PC-3 (cell line): ENCODE measurements at places on chromosomes 4 and X.
A peak's percentile ranks its signal among the peaks of the same experiment; 100 is the strongest.

DNA sequence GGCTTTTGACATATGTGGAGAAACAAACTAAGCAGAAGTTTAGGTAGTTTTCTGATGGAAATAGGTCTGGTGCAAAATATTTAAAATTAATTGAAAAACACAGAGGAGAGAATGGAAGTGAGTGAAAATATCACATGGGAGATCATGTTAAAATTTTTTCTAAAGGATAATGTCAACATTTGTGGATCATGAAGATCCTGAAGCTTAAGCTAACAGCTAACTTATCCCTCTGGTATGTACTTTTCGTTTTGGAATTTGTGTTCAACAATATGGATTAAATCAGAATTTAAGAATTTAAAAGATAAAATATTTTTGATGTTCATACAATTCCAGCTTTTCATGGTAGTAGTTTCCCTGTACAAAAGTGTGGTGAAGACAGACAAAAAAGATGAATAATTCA lies 572.8 kb upstream of the FAM241A start:
- DNase-seq = no peak

DNA sequence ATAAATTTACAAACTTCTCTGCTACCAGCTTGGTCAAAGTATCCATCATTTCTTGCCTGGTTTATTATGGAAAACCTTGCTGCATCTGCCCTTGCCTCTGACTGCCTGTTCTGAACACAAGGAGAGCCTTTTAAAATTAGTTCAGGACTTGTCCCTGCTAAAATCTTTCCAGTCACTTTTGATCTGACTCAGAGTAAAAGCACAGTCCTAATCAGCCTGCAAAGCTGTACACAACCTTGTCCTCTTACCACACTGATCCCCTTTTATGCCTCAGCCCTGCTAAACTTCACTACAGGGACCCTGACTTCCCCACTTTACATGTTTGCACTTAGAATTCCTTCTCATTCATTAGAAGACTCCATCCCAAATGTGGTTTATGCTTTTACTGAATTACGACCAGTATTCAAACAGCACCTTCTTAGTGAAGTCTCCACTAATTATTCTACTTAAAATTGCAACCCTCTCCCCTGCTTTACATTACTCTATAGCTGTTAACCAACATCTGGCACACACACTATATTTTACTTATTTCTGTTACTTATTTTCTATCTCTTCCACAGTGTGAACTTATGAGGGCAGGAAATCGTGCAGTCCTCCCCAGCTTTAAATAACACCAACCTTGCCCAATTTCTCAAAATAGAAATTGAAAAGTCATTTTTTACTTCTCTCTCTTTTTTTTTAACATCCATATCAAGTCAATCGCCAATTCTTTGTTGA lies 6.3 kb downstream of the GABRA4 start:
- no peak for DNase-seq

DNA sequence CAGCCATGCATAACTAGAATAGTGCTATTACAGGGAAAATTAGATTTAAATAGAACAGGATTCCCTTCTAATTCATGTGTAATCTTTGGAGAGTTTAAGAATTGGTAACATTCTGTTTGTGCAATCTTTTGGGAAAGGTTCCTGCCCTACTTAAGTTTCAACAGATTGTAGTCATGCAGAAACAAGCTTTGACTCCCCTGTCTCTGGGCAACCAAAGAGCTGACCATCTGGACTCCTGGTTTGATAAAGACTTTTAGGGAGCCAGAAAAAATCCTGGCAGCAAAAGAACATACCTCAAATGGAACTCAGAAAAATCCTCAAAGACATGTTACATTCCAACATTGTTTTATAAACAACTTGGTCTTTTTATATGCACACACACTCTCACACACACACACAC lies 191.1 kb upstream of the NEIL3 start:
- no peak for DNase-seq

DNA sequence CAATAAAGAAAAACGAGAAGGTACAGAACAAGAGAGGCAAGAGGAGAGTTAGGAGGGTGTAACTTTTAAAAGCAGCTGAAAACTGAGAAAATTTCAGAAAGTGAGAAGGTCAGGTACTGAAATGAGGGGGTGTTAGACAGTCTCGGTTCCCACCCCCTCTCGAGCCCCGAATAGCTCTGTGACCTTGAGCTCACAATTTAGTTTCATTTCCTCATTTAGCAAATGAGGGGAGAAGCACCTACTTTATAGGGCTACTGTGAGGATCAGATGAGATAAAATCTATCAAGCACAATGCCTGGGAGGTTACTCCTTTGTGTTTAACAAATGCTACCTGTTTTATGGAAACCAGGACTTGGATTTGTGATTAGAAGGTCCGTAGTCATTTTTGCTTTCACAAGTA lies 4.9 kb downstream of the UGT8 start:
- DNase-seq = no peak

DNA sequence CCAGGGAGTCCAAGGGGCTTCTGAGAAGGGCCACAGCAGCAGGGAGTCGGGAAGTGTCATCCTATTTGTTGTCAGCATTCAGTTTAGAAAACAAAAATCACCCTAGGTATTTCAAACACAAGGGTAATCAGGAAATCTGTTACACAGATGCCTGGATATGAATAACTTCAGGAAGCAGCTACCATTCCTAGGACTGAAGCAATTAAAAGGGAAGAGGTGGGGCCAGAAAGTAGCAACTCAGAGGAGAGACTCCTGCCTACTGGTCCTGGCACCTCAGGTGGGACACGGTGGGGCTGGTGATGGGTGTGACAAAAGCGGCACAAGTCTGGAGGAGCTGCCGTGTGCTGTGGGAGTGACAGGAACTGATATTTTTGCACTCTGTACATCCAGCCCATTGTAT lies 107.9 kb downstream of the PDGFRA start:
- no peak for DNase-seq

GRCh38 chrX:130716346-130716745 lies 186.7 kb downstream of the ENOX2 start:
- DNase-seq = no peak

GRCh38 chrX:31323658-31324057 lies 251.8 kb upstream of the FTHL17 start:
- no peak for DNase-seq

- peak; percentile 11 for DNase-seq
Observed at GRCh38 chrX:17527135-17527701, 152.2 kb downstream of the NHS start.

DNA sequence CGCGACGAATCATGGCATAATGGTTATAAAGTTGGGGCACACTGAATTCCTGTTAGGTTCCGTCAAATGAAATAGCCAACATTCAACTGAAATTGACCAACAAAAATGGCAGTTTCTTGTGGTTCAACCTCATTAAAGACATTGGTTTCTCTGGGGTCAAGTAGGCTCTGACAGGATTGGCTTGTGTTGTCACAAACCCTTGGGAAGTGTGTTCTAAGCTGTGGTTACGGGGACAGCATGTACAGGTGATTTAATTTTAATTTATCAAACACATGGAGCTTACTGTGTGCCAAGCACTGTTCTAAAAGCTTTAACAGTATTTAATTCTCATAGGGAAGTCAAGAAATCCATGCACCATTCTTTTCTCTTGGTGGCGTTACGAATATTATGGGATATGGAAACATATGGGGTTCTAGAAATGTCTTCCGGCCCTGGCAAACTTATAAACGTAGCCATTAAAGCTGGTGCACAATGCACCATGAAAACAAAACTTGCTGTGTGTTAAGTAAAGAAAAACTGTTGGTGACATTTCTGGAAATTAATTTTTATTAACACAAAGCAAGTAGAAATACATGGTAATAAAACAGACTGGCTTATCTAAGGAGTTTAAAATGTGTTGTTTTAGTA lies 891 bp downstream of the XK start:
- peak; percentile 2 for DNase-seq

- no peak for DNase-seq
Observed at GRCh38 chr4:32133734-32134133, 1413.6 kb downstream of the PCDH7 start.

DNA sequence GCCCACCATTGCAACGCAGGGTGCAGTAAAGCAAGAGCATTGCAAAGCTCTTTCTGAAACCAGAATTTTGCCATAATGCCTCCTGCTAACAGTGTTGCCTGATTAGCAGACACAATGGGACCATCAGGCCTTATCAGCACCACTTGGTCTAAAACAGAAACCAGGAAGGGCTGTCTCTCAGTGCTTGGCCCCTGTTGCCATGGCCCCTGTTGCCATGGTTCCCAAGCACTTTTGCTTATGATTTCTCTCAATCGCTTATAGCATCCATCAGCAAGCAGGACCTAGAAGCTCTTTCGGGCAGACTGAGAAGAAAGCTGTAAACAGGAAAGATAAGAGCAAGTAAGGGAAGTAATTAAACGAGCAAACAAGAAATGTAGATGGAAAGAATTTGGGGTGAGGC lies 36.8 kb downstream of the RTL5 start:
- DNase-seq = no peak

GRCh38 chr4:165319030-165319429 lies 8.4 kb upstream of the MSMO1 start:
- no peak for DNase-seq

- DNase-seq = no peak
Observed at GRCh38 chr4:176533159-176533558, 213.4 kb downstream of the SPCS3 start.

- DNase-seq = no peak
Observed at GRCh38 chr4:147833254-147833653, 101.4 kb downstream of the ARHGAP10 start.

DNA sequence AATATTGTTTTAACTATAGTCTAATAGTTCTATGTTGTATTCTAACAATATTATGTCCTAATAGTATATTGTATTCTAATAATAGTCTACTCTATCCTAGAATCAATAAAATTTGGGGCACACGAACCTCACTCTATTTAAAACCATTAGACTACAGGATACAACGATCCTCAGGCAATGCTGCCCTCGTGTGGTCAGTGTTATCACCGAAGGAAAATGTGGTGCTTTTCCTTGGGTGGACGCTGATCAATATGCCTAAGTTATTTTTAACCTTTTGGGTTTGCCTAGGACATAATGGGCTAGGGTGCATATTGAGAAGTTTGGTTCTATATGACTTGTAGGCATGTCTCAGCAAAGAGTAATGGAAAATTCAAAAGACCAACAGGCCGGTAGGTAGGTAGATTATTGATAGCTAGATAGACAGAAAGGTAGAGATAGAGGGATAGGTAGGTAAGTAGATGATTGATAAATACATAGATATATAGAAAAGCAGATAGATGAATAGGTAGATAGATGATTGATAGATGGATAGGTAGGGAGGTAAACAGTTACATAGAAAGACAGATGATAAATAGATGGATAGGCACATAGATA lies 75.1 kb downstream of the PRKX start:
- DNase-seq = peak; percentile 66

- no peak for DNase-seq
Observed at GRCh38 chr4:184684491-184685189, 35.1 kb downstream of the PRIMPOL start.

DNA sequence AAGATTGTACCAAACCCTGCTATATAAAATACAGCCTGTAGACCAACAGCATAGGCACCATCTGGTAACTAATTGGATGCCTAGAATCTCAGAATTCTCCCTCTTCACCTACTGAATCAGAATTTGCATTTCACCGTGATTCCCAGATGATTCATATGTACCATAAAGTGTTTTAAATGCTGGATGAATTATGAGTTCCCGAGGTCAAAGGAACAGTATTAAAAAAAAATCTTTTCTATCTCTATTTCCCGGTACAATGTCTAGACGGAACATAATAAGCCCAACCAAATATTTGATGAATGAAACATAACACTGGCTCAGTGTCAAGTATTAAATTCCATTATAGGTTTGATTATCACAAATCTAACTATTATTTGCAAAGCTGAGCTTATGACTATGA lies 280.0 kb downstream of the ANKRD50 start:
- peak; percentile 93 for DNase-seq

GRCh38 chr4:40492691-40493090 lies 137.0 kb downstream of the RBM47 start:
- DNase-seq = no peak

DNA sequence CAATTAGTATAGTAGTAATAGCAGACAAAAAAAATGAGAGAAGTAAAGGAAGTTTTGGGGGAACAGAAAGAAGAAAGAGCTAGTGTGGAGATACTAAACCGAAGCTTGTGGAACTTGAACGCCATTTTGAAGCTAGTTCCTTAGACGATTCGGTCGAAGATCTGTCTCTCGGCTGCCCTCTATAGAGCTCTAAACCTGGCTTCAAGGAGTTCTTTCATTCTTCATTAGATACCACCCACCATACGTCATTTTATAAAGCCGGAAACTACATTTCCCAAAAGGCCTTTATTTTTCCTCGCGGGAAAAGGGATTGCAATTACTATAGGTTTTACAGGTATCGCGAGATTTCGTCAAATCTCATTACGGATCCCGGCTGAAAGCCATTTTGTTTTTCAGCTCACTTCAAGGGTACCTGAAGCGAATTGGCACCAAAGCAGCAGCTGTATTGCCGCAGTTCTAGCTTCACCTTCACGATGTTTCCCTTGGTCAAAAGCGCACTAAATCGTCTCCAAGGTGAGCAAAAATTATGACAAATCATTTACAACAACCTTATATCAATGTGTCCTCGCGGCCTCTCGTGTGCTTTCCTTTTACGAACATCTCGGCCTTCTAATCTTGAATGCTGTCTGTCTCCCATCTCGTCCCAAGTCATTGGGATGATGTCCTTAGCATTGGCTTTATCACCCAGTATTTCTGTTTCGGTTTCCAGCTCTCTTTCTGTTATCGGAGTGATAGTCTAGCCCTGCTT lies at the start of gene COX7B:
COX7B (plus strand) TSS at position 388 of the 748 bp plus-strand sequence; CDS start at position 474, 86 bp downstream.
- DNase-seq = peak; percentile 99

DNA sequence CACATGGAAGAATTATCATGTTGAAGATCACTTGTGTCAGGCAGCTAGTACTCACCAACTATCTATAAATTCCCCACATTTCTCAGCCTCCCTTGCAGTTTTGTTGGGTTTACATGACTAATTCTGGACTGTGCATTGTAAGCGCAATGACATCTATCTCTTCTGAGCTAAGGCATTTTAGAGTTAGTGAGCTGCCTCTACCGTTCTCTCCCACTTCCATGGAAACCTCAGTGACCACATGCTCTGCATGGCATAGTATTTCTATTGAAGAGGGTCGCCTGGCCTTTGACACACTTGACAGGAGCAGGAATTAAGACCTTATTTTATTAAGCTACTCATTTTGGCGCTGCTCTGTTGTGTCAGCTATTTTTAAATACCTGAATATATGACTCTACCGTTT lies 67.5 kb upstream of the NPY2R start:
- DNase-seq = no peak

GRCh38 chr4:69831646-69832325 lies 28.2 kb downstream of the SULT1E1 start:
- no peak for DNase-seq

DNA sequence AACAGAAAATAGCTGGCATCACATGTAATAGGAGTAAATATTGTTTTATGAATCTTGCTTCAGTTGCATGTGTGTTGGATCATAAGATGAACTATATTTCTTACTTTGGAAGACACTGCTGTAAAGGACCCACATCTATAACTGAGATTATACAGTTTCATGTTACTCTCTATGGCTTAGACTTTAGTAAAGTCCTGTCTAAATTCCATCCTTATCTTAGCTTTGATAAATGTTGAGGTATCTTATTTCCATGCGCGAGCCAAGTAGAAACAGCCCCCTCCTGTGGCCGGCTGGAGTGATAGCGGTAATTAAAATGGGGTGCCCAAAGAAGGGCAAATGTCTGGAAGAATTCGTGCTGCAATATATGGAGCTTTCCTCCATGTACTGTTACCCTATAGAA lies 43.0 kb downstream of the CCDC158 start:
- peak; percentile 36 for DNase-seq

GRCh38 chr4:624705-625590 lies at the start of gene PDE6B:
Gene PDE6B, plus strand, starts transcription at chr4:625573. Its CDS starts 54 bp downstream, at chr4:625627.
- no peak for DNase-seq
